Activated CD4-positive, alpha-beta T cell treated with anti-CD3 and anti-CD28 coated beads for 1 hour (primary cell): ENCODE measurements at places on chromosomes 11 and 22.

GRCh38 chr22:23035557-23036277 lies 34.6 kb upstream of the GNAZ start:
- no peak for DNase-seq

DNA sequence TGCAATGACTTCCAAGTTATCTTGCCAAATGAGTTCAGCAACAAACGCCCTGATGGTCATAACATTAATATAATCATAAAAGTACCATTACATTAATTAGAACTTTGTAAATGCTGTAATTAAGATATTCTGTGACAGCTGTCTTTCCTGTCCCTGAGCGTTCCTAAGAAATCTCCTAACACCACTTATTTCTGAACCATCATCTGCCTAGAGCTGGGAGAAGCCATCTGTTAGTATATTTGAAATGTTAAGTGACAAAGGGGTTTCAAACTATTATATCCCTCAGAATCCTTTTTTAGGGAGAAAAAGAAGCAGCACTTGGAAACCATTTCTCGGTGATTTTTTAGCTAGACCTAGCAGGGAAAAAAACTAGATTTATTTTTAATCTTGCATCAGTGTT lies 657.5 kb downstream of the FAM181B start:
- no peak for DNase-seq

DNA sequence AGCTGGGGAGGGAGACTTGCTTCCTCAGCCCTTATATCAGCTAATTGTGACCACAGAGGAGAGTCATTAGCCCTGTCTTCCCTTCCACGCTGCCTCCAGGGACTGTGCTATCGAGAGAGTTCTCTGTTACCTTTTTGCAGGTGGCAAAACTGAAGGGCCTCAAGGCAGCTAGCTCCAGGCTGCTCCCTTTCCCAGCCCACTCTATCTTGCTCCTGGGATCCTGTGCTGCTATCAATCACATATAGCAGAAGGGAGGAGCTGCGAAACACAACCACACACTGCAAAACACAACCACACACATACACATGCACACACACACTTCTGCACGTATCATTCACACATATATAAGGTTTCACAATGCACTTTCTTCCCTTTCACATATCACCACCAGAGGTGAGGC lies 205.3 kb upstream of the MTNR1B start:
- DNase-seq, result no peak

GRCh38 chr11:106086135-106086534 lies 8.7 kb downstream of the AASDHPPT start:
- DNase-seq, result no peak

DNA sequence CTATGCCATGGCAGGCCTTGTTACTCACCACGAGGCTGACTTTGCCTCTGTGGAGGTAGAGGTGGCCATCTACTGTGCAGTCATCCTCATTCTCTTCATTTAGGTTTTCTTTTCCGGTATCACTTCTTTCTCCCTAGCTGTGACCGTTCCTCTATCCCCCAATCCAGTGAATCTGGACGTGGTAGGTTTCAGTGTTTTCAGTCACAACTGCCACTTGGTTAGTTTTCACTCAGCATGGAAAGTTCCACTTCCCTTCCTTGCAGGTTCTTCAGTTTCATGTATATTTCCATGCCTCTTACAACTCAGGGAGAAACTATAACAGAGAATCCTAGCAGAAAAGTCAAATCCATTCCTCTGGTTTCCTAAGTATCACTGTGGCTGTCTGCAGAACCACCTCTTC lies 1.9 kb downstream of the HPS4 start:
- no peak for DNase-seq

DNA sequence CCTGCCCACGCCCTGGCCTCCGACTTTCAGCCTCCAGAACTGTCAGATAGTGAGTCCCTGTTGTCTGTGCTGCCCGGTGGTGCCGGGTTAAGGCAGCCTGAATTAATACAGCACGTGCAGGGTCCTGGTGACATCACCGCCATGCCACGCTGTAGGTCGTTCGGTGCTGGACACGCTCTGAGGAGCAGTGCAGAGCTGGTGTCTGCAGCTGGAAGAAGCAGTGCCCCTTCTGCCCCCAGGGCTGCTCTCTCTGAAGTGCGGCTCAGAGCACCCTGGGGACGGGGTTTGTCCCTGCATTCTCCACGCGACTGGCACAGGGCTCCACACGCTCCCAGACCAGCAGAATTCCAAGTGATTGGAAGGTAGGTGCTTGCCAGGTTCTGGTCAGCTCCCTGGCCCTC lies 831.5 kb downstream of the TBC1D22A start:
- DNase-seq, result no peak

DNA sequence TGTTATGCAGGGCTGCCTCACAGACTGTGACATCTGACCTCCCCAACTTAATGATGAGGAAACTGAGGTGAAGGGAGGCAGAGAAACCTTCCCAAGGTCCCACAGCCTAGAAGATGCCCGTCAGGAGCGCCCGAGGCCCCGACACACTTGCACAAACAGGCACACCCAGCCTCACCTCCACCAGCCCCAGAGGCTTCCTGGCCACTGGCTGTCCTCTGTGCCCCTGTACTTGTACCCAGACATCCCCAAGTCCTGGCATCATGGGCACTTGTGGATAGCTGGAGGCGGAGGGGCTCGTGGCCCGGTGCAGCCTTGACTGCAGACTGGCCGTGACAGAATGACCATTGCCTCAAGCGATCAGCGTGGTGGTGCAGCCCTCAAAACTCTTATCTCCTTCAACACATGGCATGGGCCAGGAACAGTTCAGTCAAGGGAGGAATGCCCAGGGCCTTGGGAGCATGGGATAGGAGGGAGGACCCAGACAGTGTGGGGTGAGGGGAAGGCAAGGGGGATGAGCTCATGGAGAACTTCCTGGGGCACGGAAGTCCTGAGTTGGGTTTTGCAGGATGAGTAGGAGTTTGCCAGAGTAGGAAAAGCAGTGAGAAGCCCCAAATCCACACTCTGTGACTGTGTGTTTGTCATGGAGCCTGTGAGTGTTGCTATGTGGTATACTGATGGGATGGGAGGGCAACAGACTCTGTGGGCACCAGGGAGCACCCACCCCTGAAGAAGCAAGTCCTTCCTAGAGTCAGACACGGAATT lies 25.8 kb upstream of the PPARA start:
- DNase-seq, result no peak
